Stimulated activated CD4-positive, alpha-beta T cell treated with anti-CD3 and anti-CD28 coated beads, Interleukin-2, amount 100 ng/mL, for 48 hours (primary cell): ENCODE measurements at places on chromosomes 3 and 15.

DNA sequence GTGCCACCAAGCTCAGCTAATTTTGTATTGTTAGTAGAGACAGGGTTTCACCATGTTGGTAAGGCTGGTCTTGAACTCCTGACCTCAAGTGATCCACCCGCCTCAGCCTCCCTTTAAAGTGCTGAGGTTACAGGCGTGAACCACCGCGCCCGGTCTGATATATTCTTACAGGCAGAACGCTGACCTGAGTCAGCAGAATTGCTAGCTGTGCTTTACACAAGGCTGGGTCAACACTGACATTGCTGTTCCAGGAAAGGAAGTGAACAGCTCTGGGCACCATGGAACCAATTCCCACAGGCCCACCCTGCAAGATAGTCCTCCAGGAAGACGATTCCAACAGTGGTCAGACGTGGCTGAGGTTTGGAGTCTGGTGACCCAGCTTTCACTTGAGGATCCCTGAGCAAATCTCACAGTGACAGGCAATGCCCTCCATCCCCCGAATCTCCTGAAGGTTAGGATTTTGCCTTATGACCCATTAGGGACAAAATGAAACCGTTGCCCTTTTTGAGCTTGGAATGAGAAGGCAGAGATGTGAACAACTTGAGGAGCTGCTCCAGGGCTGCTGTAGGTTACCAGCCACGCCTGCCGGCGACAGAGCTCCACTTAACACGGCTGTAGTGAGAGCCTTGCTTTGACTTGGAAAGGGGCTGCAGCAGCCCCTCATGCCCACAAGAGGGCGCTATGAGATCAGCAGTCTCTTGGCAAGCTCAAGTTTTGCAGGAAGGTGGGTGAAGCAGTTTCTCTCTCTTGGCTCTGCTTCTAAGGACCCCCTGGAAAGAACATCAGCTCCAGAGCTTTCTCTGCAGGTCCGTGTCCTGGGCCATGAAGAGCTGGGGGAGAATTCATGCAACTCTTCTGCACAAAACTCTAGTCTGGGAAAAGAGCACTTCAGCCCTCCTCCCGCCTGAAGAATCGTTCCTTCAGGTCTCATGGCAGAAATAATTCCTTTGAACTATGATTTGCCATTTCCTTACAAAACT lies 74.1 kb downstream of the SENP2 start:
- DNase-seq, result peak; percentile 75

- no peak for DNase-seq
Measured at GRCh38 chr3:115704661-115705338, 81.5 kb downstream of the GAP43 start.

DNA sequence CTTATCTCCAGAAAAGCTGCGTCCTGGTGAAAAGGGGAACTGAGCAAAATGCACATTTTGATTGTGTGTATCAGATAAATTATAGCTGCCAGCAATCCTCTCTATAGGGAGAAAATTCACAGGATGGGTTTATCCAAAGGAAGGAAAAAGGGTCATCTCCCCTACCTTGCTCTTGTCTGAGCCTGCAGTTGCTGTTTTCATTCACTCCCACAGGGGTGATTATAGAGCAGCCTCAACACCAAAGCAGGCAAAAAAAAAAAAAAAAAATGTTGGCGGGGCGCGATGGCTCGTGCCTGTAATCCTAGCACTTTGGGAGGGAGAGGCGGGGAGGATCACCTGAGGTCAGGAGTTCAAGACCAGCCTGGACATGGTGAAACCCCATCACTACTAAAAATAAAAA lies 333.7 kb downstream of the ROBO2 start:
- no peak for DNase-seq

DNA sequence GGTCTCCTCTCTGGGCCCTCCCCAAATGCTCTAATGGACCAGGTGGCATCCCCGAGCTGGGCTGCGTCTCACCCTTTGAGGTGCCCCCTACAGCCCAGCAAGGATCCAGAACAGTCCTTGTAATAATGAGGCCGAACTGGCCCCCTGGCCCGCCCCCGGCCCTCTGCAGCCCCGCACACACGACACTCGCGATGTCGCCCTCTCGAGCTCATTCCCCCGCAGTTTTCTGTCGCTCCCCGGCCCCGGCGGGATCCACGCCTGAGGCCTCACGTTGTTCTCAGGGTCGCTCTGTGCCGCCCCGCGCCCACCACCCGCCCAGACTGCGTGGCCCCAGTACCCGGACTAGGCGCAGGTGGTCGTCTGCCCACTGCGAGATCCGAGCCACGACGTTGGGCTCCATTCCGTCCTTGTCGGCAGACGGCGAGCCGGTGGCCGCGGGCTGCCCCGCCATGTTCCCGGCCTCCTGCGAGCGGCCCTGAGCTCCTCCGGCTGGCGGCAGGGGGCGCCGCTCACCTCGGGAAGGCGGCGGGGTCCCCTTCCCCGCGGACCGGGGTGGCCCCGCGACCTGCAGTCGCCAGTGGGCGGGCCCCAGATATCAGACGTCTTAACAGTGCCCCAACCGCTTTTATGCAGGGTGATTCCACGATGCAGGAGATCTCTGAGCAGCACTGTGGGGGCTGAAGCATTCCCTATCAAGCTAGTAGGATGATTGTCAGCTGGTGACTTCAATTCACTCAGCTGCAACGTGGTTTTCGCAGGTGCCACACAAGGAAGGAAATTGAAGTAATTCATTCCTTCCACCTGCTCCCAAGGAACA lies at the start of gene C3orf33:
Gene C3orf33, minus strand, starts transcription at position 477 of the 817 bp plus-strand sequence. Its CDS starts 26 bp downstream, at position 451.
- peak; percentile 62 for DNase-seq

DNA sequence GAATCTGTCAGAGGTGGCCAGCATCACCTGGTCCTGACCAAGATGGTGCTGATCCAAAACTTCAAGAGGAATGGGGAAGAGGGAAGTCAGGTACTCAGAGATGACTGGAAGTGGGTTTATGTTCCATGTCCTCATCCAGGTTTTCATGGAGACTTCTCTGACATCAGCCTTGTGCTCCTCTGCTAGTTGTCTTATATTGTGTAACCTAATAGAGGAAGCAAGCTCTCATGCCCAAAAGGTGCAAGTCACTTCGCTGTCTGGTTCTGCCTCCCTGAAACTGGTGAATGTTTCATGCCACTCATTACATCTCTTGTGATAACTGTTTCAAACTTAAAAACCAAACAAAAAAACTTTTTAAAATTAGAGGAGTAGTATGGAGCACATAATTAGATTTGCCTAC lies 127.2 kb upstream of the MANF start:
- DNase-seq, result no peak

DNA sequence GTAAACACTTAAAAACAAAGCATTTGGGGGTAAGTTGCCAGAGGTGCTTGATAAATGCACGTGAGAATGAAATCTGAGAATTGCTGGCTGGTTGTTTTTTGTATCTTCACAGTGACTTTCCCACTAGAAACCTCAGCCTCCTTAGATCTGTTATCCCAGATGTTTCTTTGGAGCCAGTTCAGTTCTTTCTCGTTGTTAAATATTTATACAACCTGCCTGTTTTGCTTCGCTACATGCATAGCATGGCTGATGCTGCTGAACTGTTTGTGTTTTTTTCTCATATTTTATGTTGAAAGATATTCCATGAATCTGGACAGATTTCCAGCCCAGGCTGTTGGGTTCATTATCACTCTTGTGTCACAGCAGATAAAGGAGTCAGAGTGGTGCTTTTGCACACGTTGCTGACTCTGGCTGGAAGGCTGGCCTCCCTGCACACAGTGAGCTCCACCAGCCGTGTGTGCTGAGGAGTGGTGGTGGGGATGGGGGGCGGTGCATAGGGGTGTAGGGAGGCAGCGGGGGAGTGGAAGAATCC lies 80.2 kb downstream of the ARNT2 start:
- no peak for DNase-seq

DNA sequence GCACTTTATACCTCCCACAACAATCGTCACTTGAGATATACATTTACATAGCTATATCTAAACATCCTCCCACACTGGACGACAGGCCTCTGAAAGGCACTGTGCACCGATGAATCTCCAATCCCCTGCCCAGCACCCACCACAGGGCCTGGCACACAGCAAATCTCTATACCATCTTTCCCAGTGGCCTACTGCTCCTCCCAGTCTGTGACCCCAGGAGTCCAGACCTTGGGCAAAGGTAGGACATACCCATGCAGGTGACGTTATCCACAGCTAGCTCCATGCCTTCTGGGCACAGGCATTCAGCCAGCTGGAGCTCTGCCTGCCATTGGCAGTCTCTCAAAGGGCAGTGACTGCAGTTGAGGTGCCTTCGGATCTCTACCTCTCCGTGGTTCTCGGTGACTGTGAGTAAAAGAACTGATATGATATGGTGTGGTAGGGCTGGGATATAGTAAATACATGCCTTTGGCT lies 5.8 kb downstream of the LTK start:
- no peak for DNase-seq

DNA sequence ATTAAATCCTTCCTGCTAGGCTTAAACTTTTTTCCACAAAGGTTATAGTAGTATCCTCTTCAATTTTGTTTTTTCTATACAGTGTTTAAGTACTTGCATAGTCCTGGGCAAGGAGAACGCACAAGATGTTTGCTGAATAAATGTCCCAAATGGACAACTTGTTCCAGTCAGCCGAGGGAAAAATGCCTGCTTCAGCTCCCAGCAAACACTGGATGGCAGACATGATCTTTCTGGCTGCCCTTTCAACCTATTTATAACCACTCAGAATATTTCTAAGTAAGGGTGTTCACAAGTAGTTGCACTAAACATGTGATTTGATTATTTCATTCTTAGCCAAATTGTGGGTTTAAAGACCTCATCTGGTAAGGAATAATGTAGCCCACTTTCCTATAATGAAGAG lies 29.8 kb downstream of the GNB4 start:
- no peak for DNase-seq

DNA sequence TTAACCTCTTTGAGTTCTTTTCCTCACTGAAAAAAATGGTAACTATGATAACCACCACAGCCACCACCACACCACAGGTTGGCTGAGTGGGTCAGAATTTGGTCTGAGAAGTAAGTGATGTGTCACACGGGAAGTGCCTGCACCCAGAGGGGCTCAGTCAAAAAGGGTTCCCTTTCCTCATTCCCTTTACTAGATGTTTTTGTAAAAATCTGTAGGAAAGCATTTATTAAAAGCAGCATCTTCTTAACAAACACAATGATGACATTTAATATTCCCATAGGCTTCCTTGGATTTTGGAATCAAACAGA lies 23.2 kb downstream of the CFAP92 start:
- no peak for DNase-seq

DNA sequence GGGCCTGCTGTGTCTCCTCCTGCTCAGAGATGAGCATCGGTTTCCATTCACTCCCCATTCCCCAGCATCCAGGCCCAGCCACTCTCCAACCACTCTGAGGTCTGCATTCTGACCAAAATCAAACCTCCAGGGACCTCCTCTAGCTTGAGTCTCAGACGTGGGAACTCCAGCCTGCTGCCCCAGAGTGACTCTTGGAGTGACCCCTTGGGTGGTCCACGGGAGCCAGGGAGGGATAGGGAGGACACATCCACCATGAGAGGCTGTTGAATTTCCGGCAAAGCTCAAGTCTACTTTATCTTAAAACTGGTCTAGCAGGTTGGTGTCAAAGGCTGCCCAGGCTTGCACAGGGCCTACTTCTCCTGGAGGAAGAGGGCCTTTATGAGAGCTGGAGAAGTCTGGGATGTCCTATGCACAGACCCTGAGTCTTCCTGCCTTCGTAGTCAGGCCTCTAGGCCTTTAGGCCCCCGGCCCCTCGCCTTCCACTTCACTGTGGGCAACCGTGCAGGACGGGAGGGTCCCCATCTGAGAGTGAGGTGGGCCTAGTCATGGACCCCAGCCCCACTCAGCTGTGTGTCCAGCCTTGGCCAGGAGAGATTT lies 8.9 kb downstream of the CISH start:
- no peak for DNase-seq

GRCh38 chr15:88401996-88402656 lies 65.1 kb downstream of the MRPL46 start:
- no peak for DNase-seq

- DNase-seq, result no peak
Measured at GRCh38 chr3:183430325-183430957, 2.0 kb upstream of the MCF2L2 start.

- no peak for DNase-seq
Measured at GRCh38 chr15:87575896-87576473, 680.6 kb downstream of the NTRK3 start.

DNA sequence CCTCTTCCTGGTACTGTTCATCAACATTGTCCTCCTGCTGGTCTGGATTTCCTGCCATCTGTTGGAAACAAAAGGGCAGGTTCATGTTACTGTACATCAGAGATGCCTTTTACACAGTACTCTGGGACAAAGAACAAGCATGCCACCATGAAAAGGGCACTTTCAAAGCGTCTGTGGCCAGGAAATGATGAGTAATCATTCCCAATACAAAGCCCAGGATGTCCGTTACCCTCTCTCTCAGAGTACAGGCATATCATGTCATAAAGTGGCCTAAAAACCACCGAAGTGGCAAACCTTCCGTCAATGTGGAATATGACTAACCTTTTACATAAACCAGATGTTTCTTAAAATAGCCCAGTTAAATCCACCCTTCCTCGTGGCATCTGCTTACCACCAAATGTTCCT lies 71.2 kb downstream of the GOLIM4 start:
- no peak for DNase-seq

GRCh38 chr3:112948346-112948838 lies 26.5 kb downstream of the CD200R1 start:
- DNase-seq, result no peak

DNA sequence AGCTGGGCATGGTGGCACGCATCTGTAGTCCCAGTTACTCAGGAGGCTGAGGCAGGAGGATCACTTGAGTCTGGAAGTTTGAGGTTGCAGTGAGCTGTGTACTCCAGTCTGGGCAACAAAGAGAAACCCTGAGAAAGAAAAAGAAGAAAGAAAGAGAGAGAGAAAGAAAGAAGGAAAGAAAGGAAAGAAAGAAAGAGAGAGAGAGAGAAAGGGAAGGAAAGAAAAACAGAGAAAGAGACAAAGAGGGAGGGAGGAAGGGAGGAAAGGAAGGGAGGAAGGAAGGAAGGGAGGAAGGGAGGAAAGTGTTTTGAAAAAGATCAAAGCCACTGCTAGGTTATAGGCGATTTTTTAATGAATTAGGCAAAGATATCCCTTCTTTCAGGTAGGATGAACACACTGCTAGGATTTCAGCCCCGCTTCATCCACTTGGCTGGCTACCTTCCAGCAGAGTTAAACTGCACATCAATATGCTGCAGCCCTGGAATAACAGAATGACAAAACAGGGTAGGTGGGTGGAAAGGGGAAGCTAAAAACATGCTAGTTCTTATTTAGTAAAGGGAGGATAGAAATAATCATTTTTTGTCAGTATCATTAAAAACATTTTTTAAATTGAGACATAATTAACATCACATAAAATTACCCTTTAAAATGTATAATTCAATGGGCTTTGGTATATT lies 12.8 kb upstream of the PPARG start:
- no peak for DNase-seq

DNA sequence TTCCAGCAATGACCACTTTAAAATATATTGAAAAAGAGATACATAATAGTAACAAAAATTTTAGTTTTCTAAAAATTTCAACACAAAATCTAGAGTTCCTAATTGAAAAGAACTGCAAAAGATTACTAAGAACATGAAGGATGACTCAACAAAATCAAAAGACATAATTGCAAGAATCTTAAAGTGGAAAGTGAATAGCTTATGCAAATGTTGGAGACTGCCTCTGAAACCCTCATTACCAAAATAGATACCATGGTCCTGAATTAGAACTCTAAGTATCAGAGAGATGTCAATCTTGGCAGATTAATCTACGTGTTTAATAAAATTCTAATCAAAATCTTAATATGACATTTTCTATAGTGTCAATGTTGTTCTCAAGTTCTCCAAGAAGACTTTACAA lies 60.7 kb upstream of the SGO1 start:
- no peak for DNase-seq

- DNase-seq, result no peak
Measured at GRCh38 chr3:161349529-161350312, 21.6 kb downstream of the SPTSSB start.

- DNase-seq, result no peak
Measured at GRCh38 chr15:48374472-48374871, 43.2 kb downstream of the DUT start.

GRCh38 chr3:33749546-33750210 lies 31.6 kb upstream of the CLASP2 start:
- DNase-seq, result no peak
